CD4-positive, CD25-positive, alpha-beta regulatory T cell (primary cell): ENCODE measurements at places on chromosomes 3 and 15. TPM values are rescaled to one million over a fixed set of nuclear protein-coding genes. Genes with fewer than 3 reads are reported as not detected.

The MME gene
- not detected for total RNA-seq

DNA sequence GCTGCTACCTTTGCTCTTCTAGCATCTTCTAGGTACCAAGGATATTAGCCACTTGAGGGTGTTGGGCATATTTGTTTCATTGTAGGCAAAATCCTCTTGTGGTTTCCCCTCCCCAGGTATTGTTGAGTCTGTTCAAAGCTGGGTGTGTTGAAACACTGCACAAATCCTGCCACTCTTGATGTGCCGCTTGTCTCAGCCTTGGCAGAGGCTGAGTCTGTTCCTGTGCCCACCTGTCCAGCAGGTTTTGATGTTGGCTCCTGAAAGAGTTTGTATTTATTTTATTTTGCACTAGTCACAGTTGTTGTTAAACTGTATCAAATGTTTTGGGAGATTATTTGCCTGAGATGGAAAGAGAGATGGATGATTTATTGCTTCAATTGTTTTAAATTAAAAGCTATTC lies 136.2 kb downstream of the USP13 start:
- H3K27me3 ChIP-seq = no peaks in the 10 kb centered on the region
- H3K4me1 ChIP-seq = no peaks in the 10 kb centered on the region
- no peaks in the 10 kb centered on the region for H3K36me3 ChIP-seq
- DNase-seq = no peak
- H3K27ac ChIP-seq = no peak overlapping the region
- no peak overlapping the region for H3K4me3 ChIP-seq

DNA sequence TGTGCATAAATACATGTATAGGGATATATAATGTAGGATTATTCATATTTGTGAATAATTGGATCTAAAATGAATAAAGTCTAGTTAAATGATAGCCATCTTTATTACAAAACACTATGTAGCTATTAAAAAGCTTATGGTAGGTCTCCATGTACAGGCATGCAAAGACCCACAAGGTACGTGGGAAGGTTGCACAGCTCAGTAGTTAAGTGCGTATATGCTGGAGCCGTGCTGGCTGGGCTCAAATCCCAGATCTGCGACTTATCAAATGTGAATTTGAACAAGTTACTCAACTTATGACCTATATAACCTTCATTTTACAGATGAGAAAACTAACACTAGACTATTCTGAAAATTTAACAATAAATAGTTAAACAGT lies 100.6 kb downstream of the MYH15 start:
- no peaks in the 10 kb centered on the region for H3K36me3 ChIP-seq
- DNase-seq = no peak
- no peaks in the 10 kb centered on the region for H3K4me1 ChIP-seq
- peaks cover 2% of the 10 kb centered on the region for H3K27me3 ChIP-seq
- no peak overlapping the region for H3K27ac ChIP-seq
- H3K4me3 ChIP-seq = no peak overlapping the region

DNA sequence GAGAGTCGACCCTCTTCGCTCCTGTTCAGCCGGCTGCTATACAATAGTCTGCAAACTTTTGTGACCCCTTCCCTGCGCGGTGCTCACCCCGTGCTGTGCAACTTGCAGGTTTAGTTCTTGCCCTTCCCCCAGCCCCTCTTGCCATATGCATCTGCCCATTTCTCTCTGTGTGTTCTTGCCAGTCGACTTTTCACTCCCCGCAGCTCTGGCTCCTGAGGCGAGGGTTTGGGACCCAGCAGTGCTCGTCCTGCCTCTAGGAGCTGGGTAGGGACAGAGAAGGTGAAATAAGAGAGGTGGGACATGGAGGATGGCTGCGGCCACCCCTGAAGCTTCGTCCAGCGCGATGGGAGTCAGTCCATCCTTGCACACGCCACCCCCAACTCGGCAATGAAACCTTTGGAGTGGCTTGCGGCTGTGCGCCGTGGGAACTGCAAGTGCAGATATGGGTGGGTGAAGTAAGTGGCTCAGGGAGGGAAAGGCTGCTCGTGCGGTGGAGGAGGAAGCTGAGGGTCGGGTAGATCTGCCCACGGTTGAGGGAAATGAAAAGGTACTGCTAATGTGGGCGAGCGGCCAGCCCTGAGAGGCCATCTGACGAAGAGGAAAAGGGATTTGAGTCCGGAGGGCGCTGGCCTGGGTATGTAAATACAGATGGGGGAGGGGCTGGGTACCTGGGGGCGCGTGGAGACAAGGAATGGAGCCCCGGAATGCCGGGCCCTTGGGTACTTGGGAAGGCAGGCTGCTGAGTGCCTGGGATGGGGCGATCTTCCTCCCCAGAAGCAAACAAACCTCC lies 1.0 kb downstream of the LRRC3B start:
- no peak overlapping the region for H3K4me3 ChIP-seq
- H3K36me3 ChIP-seq = no peaks in the 10 kb centered on the region
- no peak overlapping the region for H3K27ac ChIP-seq
- H3K27me3 ChIP-seq = no peaks in the 10 kb centered on the region

The PSTPIP1 gene
- total RNA-seq = 169 TPM

- no peak overlapping the region for H3K4me3 ChIP-seq
- peak; percentile 7 for DNase-seq
- no peaks in the 10 kb centered on the region for H3K36me3 ChIP-seq
- no peak overlapping the region for H3K27ac ChIP-seq
Measured at GRCh38 chr3:171806200-171807128, 3.8 kb downstream of the PLD1 start.

The RPLP1 gene
- total RNA-seq = 1,439 TPM

GRCh38 chr3:44913868-44914468 lies 39.6 kb downstream of the TGM4 start:
- DNase-seq = peak; percentile 65
- H3K36me3 ChIP-seq = no peaks in the 10 kb centered on the region
- no peaks in the 10 kb centered on the region for H3K27me3 ChIP-seq
- no peaks in the 10 kb centered on the region for H3K4me1 ChIP-seq
- no peak overlapping the region for H3K4me3 ChIP-seq
- H3K27ac ChIP-seq = no peak overlapping the region

GRCh38 chr3:187458921-187459320 lies 90.7 kb downstream of the RTP4 start:
- no peak for DNase-seq
- H3K36me3 ChIP-seq = no peaks in the 10 kb centered on the region
- H3K4me1 ChIP-seq = no peaks in the 10 kb centered on the region
- no peak overlapping the region for H3K27ac ChIP-seq
- peaks cover 2% of the 10 kb centered on the region for H3K27me3 ChIP-seq

The SYNPR gene
- total RNA-seq = not detected

GRCh38 chr3:132659365-132660051 lies at the start of gene ACAD11:
Gene ACAD11 (minus strand): TSS chr3:132659809. CDS start chr3:132659751, 58 bp downstream.
- DNase-seq = peak; percentile 50
- H3K27ac ChIP-seq = peak within 1 kb of the TSS; percentile 71
- H3K4me3 ChIP-seq = peak within 1 kb of the TSS; percentile 96

DNA sequence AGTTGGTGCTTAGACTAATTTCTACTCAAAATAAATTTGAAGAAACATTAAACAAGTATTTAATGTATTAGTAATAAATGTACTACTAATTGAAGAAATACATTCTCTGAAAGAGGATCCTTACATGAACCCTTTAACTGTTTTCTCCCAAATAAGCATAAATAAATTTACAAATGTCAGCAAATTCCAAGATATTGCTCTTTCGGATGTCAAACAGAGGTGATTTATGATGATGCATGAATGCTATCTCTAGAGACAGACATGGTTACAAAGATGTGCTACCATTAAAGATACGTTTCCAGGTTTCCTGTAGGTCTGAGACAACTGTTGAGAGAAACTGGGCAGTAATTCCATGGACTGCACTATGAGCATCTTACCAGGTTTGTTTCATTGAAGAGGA lies 629 bp downstream of the GABRR3 start:
- H3K4me1 ChIP-seq = peaks cover 6% of the 10 kb centered on the region
- no peak overlapping the region for H3K4me3 ChIP-seq
- H3K36me3 ChIP-seq = no peaks in the 10 kb centered on the region
- H3K27me3 ChIP-seq = peaks cover 7% of the 10 kb centered on the region
- no peak for DNase-seq
- H3K27ac ChIP-seq = no peak overlapping the region

GRCh38 chr3:136390574-136390973 lies 140.4 kb downstream of the PCCB start:
- no peak overlapping the region for H3K4me3 ChIP-seq
- no peaks in the 10 kb centered on the region for H3K4me1 ChIP-seq

- H3K4me1 ChIP-seq = no peaks in the 10 kb centered on the region
- no peak overlapping the region for H3K4me3 ChIP-seq
- peaks cover 1% of the 10 kb centered on the region for H3K27me3 ChIP-seq
- no peak for DNase-seq
Measured at GRCh38 chr3:43882976-43883680, 192.4 kb downstream of the ABHD5 start.

GRCh38 chr15:74128785-74129585 lies 1.4 kb upstream of the ISLR2 start:
- peaks cover 15% of the 10 kb centered on the region for H3K27me3 ChIP-seq
- no peak for DNase-seq
- H3K4me3 ChIP-seq = no peak overlapping the region
- peaks cover 9% of the 10 kb centered on the region for H3K4me1 ChIP-seq
- H3K27ac ChIP-seq = no peak overlapping the region

DNA sequence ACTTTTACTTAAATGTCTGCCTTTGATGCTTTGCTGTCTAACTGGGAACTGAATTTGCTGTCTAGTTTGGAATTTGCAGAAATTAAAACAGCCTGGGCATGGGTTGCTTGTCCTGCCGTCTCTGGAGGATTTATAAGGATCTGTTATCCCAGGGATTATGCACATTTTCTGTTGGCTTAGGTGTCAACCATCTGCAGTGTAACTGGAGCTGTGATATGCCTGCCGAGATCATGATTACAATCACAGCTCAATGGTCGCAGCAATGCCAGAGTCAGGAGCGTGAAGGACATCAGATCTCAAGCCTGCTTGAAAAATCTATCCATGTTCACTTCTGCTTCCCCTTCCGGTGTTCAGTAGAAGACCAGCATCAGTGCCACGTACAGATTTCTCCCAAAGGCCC lies 41.8 kb upstream of the SETMAR start:
- no peaks in the 10 kb centered on the region for H3K27me3 ChIP-seq
- no peak overlapping the region for H3K27ac ChIP-seq
- H3K4me3 ChIP-seq = no peak overlapping the region
- H3K36me3 ChIP-seq = no peaks in the 10 kb centered on the region
- no peaks in the 10 kb centered on the region for H3K4me1 ChIP-seq

DNA sequence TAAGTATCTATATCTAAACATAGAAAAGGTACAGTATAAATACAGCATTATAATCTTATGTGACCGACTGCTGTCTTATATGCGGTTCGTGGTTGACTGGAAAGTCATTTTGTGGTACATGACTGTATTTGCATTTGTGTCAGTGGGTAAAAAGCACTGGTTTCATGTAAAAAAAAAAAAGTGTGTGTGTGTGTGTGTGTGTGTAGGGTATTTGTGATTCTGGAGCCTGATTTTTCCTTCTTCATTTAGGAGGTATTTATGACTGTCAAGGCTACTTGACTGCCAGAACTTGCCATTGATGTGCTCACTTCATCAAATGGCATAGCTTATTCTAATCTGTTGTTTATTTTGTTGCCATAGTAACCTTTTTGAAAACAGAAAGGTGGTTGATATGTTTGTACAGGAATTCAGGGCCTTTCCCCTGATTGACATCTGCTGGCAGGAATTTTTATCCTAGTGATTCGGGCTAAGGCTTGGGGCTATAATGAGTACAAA lies 63.2 kb downstream of the AKAP13 start:
- no peaks in the 10 kb centered on the region for H3K36me3 ChIP-seq
- peak overlapping the region; percentile 13 for H3K4me3 ChIP-seq
- peak; percentile 27 for DNase-seq
- no peaks in the 10 kb centered on the region for H3K27me3 ChIP-seq
- peaks cover 23% of the 10 kb centered on the region for H3K4me1 ChIP-seq

DNA sequence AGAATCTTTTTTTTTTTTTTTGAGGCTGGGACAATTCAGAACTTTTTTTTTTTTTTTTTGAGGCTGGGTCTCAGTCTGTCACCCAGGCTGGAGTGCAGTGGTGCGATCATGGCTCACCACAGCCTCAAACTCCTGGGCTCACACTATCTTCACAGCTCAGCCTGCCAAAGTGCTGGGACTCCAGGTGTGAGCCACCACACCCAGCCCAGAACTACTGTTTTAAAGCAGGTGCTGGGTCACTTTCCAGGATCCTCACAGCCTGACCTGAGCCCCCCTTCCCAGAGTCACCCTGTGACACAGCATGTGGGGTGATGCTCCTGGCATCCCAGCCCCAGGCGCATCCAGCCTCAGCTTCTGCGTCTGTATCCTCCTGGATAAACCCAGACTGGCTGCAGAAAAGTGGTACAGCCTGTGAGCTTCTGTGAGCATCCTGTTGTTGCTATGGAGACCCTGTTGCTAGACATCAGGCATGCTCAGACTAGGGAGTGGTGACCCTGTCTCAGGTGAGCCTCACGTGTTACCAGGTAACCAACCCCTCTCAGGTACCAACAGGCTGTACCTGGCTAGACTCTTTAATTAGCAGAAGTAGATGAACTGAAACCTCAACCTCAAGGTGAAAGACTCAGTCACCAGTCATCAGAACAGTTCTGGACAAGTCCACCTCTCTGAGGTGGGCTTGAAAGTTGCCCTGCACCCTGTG lies 15.0 kb downstream of the KLF13 start:
- peak overlapping the region; percentile 31 for H3K4me3 ChIP-seq
- peaks cover 5% of the 10 kb centered on the region for H3K36me3 ChIP-seq
- peaks cover 100% of the 10 kb centered on the region for H3K4me1 ChIP-seq
- H3K27me3 ChIP-seq = no peaks in the 10 kb centered on the region
- H3K27ac ChIP-seq = peak overlapping the region; percentile 98

DNA sequence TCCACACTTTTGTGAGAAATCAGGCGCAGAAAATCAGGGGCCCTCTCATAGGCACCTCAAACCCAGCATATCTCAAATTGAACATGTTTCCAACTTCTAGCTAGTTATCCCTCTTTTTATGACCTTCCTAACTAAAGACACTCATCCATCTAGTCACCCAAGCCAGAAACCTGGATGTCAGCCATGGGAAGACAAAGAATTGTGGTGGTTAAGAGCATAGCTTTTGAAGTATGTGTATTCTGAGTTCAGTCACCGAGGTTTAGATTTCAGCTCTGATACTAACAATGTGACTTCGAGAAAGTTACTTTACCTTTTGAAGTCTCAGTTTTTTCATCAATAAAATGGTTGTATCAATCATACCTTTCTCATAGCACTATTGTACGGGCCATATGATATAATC lies 495.5 kb downstream of the NLGN1 start:
- no peak overlapping the region for H3K27ac ChIP-seq
- no peak for DNase-seq
- H3K36me3 ChIP-seq = no peaks in the 10 kb centered on the region
- no peak overlapping the region for H3K4me3 ChIP-seq
- H3K27me3 ChIP-seq = no peaks in the 10 kb centered on the region

- H3K4me1 ChIP-seq = no peaks in the 10 kb centered on the region
- no peaks in the 10 kb centered on the region for H3K27me3 ChIP-seq
- no peak for DNase-seq
- H3K36me3 ChIP-seq = no peaks in the 10 kb centered on the region
- no peak overlapping the region for H3K27ac ChIP-seq
- H3K4me3 ChIP-seq = no peak overlapping the region
Measured at GRCh38 chr3:175163686-175164085, 304.6 kb downstream of the NAALADL2 start.
